ENCODE measurements at places on chromosomes 12 and 14.

DNA sequence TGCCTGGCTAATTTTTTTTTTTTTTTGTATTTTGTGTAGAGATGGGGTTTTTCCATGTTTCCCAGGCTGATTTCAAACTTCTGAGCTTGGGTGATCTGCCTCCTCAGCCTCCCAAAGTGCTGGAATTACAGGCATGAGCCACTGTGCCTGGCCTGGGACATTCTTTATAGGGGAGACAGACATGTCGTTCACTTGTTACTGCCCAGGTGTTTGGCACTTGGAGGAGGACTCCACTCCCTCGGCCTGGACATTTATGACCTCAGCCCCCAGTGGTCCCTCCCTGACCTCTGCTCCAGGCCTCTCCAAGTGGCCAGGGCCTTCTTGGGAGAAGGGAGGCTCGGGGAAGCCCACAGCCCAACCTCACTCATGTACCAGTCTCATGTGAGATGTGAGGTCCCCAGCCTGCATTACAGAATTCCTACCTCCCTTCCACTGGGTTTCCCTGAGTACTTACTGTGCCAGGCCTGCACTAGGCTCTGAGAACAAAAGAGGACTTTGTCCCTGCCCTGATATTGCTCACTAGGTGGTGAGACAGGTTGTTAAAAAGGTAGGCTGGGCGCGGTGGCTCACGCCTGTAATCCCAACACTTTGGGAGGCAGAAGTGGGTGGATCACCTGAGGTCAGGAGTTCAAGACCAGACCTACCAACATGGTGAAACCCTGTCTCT is 9.7 kb upstream of the POP5 start:
- no peak for DNase-seq

- no peak for DNase-seq
Measured at GRCh38 chr12:50840809-50841487, 1.8 kb upstream of the TMPRSS12 start.

DNA sequence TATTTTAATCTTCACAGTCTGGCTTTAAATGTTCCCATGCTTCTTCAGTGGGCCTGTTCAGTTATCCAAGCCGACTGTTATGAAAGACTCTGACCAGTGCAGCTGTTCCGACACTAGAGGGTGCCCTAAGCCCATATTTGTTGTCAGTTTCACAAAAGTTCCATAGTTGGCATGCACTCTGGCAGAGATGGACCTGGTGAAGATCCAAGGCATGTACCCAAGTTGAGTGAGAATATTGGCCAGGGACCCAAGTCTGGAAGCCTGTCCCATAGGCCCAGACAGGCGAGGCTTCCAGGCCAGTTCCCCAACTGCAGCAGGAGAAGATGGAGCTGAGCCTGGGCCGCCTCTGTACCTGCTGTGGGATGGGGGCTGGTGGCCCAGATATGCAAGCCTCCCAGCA is 27.4 kb upstream of the GUCY2C start:
- no peak for DNase-seq

DNA sequence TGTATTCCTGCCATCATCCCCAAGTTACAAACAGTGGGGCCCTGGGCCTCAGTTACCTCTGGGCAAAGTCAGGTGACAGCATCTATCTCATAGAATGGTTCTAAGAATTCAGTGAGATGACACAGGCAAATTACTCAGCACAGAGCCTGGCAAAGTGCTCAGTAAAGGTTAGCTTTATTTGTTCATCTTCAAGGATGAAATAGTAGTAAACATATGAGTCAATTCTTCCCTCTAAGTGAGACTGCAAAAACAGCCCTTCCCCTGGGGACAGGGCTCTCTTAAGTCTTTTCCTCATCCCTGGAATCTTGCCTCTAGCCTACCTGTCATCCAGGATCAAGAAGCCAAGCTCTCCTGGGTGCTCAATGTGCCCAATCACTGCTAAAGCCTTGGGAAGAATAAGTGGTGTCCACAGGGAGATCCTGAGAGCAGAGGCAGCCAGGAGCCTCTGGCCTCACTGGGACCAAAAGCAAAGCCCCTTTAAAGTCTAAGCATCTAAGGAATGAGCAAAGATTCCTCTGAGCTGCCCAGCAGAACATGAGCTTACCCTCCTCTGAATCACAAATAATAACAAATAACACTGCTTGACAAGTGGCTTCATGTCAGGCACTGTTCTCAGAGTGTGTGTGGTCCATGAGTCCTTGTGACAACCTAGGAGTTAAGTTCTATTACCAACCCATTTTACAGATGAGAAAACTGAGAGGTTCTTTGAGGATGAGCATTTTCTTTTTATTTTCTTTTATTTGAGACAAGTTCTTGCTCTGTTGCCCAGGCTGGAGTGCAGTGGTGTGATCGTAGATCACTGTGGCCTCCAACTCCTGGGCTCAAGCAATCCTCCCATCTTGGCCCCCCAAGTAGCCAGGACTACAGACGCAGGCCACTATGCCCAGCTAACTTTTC is 12.1 kb downstream of the NUAK1 start:
- DNase-seq: no peak

DNA sequence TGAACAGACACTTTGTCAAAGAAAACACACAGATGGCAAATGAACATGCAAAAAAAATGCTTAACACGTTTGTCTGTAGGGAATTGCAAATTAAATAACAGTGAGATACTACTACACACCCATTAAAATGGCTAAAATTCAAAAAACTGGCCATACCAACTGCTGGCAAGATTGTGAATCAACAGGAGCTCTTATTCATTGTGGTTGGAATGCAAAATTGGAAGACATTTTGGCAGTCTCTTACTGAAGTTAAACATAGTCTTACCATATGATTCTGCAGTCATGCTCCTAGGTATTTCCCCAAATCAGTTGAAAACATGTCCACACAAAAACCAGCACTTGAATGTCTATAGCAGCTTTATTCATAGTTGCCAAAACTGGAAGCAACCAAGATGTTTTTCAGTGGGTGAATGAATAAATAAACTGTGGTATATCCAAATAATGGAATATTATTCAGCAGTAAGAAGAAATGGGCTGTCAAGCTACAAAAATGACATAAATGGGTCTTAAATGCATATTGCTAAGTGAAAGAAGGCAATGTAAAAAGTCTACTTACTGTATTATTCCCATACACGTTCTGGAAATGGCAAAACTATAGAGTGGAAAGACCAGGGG is 91.4 kb downstream of the PLEKHA5 start:
- DNase-seq: no peak

DNA sequence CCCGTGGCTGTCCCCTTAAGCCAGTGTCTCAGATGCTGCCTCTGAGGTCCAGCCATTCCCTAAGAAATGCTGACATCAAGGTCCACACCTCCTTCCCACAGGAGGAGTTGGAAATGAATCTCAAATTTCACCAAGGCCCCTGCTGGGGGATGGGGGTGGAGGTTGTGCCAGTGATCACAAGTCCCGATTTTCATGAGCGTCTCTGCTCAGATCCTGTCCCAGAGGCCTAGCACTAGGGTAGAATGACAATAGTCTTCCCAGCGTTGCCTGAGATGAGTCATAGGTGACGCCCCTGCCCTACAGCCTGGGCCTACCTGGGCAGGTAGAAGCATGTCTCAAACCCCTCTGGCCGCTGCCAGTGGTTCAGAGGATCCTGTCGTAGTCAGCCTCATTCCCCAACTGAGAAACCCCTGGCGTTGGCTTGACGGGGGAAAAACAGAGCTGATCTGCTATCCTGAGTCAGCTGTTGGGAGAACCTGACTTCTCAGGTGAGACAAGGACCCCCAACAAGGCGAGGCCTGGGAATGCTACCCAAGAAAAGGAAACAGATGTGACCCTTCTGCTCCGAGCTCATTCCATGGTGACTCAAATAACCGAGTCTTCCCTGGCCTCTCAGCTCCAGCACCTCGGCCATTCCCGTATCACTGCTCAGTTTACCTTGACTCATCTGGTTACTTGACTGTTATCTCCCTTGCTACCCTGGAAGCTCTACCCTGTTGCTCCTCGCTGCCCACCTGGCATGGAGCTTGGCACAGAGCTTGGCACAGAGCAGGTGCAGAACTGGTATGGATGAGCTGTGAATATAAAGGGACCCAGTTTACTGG is 21.8 kb upstream of the SPPL3 start:
- no peak for DNase-seq

GRCh38 chr12:87317302-87317701 is 711.9 kb downstream of the C12orf50 start:
- no peak for DNase-seq

DNA sequence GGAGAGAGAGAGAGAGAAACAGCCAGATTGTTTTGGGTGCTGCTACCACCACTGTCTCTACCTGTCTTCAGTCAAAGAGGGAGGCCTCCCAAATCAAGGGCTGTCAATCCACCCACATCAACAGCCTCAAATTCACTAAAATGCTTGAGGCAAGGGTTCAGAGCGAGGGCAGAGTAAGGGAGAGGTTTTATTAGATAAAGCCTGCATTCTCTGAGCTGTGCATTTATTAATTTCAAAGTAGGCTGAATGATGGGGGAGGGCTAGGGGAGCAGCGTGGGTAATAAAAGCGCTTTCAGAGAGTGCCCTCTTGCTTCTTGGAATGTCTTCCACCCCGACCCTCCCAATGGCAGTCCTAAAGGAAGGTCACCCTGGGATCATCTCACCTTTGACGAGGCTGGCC is 636.5 kb upstream of the TBX3 start:
- DNase-seq: no peak

DNA sequence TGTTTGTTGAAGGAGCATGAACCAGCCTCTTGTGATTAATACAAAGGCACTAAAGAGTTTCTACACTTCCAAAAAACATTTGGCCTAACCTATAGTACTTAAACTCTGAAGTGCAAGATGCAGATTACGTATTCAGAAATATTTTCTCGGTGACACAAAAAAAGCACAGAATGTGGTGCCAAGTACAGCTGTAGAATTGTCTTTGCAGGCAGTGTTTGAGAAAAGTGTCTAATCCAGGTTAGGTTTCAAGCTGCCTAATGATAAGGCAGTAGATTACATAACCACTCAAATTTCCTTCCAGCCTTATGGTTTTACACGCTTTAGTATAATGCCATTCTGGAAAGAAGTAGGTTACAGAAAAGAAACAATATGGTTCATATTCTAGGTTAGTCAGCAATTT is 205.2 kb downstream of the KLHL28 start:
- no peak for DNase-seq

DNA sequence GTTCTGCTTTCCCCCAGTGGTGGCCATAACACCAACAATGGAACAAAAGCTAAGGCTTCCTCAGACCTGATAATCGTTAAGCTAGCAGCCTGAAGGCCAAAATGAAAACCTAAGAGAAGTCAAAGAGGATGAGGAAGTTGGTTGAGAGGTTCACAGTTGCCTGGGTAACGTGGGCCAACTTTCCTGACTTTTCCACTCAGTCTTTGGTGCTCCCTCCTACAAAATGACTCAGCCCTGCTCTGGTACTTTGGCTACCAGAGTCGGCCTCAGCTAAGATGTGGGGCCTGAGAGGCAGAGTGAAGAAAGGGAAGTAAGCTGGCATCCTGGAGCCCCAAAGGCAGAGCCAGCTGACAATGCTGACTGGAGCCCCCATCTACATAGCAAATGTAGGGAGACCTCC is 14.9 kb upstream of the FKBP11 start:
- DNase-seq: no peak
